ENCODE measurements at places on chromosomes 7 and 10.

DNA sequence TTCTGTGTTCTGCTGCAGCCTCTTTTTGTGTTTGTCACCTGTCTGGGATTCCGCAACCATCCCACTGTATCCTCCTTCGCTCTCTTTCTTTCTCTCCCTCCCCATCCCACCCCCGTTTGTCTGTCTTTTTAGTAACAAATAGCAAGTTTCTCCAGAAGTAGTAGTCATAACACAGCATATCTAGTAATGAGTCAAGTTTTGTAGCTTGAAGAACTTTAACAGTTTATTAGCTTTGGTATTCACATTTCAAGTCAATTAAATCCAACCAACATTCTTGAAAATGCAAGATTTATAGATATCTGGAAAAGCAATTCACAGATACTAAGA lies 154.1 kb upstream of the MTPN start:
- no peak for DNase-seq

GRCh38 chr10:123380491-123381085 lies 226.4 kb downstream of the BUB3 start:
- no peak for DNase-seq

GRCh38 chr10:70578371-70578947 lies 24.1 kb downstream of the PRF1 start:
- DNase-seq: no peak

GRCh38 chr10:126191192-126191591 lies 197.1 kb downstream of the ADAM12 start:
- DNase-seq: no peak

DNA sequence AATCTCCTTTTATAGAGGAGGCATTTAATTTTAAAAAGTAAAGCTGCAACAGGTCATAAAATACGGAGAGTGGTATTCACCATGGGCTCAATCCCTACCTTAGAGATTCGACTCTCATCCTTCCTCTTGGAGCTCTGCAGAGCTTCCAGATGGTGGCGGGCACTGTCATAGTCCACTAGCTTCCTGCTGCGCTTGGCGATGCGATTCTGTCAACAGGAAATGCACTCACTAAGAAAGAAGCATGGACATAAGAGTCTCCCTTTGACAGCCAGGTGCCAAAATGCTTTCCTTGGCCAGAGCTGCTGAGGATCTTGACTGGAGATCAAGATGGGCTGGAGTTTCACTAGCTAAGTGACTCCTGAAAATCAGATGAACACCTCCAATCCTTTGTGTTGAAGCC lies 154.4 kb downstream of the AMPH start:
- DNase-seq: no peak

GRCh38 chr10:54745436-54745835 lies 55.6 kb downstream of the PCDH15 start:
- no peak for DNase-seq

DNA sequence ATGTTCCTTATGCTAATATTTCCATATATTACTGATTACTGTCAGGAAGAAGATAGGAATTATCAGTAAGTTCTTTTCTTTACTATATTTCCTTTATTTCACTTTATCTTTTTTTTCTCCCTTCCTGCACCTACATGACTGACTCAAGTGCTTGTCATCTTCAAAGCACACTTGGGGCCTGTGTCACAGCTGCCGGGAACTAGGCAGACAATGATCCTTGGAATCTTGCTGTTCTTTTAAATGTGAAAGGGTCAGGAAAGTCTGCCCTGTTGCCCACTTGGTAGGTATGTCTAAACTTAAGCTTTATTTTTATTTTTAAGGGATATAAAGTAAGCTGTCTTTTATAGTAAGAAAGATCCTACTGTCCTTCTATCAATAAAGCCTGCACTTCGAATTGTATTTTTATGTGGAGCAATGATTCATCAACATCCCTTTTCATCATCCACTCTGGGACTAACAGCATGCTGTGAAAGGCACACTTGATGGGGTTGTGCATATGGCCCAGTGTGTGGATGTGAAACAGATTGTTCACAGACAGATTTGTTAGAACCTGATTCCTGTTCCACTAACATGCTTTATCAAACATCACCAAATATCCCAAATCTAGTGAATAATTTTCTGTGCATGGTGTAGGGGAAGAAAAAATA lies 556.9 kb downstream of the DNAJB9 start:
- DNase-seq: no peak

- no peak for DNase-seq
These were observed 204.6 kb upstream of the FOXP2 start for GRCh38 chr7:114209968-114210367.

DNA sequence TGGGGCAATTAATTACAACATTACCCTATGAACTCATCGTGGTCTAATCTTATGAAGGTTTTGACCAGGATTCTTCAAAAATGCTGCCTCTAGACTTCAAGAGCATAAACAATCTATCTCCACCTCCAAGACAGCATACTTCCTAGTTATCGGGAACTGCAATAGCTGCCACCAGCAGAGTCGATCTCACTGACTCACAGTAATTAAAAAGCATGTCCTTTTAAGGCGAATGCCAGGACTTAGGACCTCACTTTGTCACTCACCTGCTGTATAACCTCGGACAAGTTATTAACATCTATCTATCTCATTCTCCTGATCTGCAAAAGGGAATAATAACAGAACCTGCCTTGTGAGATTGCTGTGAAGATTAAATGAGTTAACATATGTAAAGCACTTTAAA lies 666.0 kb upstream of the COBL start:
- DNase-seq: no peak

DNA sequence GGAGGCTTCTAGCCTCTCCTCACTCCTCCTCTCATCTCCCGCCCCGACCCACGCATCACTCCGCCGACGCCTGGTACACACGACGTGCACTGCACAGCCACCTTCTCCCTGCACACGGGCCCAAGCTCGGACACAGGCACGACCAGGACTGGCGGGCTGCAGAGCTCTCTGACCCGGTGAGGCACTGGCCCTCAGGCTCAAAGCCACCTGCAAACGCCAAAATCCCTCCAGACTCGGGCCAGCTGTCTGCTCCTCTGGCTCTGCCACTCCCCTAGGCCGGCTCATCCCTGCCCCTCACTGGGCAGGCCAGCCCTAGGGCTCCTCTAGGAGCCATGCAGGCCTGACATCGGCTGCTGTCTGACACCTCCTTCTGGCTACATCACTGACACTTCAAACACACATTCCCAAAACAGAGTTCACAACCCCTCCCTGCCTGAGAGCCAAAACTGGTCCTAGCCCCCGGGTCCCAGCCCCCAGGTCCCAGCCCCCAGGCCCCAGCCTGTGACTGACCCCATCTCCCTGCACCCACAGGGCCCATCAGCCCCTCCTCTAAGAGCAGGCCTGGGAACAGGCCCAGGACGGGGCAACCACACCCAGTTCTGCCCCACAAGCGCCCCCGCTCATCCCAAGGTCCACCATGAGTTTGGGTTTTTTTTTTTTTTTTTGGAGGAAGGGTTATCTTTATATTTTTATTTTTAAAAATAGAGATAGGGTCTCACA lies 35.1 kb downstream of the MAD1L1 start:
- DNase-seq: no peak

- peak; percentile 64 for DNase-seq
These were observed 189.2 kb upstream of the PODXL start for GRCh38 chr7:131745390-131746248.

DNA sequence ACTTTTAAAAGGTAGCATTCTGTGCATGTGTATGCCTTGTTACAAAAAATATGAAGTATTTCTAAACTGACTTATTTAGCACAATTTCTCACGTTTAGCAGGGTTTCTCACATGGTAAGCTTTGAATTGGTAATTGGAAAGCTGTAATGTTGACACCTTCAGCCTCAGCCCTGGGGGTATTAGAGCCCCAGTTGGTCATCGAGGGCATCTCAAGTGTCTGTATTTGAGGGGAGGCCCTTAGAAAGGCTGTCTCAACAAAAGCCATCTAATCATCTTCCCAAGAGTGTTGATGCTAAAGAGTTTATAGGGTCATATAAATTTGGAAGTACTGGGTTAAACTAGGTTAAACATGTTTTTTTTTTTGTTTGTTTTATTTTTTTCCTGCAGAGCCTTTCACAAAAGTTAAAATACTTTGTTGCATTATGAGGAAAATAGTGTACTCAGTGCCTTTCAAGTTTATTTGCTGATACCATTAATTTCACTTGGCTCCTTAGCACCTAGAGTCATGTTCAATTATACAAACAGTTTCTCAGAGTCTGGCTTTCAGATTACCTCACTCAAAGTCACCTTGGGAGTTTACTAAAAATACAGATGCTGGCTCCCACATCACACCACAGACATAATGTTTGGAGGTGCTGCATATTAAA lies 134.0 kb downstream of the CD36 start:
- no peak for DNase-seq

DNA sequence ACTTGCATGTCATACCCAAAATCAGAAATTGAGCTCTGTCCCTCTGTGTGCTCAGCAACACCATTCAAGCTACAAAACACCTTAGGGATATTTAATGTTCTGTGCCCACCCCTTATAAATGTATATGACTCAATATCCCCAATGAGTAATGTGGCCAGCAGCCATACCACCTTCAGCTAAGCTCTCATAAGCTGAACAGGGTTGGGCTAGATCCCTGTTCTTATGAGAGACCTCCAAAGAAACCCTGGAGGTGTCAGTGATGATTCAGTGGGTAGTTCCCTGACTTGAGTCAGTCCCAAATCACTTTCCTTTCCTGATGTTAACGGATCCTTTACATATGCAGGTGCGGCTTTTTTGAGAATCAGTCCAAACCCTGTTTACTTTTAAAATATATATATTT lies 253.8 kb downstream of the CREB5 start:
- DNase-seq: no peak

GRCh38 chr7:87156709-87157108 lies 4.5 kb downstream of the DMTF1 start:
- no peak for DNase-seq

DNA sequence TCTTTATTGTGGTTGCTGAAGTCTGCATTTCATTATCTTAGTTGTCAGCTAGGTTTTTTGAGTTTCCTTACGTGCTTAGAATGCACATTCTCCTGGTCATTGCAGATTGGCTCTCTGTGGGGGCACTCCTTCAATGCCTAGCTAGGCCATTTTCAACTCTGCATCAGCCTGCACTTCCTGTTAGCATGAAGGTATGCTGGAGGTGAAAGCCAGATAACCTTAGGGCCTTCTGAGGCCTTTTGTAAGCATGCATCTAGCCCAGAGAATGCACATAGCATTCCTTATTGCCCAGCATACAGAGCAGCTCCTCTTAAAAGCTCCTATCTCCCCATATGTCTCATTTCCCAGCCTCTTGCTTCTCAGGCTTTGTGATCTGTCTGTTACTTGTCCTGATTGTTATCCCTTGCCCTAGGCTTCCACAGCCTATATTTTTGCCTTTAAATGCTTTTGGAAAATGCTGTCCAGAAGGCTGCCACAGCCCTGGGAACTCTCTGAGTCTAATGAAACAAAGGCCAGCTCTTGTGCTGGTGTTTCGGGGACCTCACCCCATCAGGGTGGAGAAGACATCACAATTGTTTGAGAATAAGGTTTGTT lies 108.1 kb upstream of the IGFBP3 start:
- DNase-seq: no peak

DNA sequence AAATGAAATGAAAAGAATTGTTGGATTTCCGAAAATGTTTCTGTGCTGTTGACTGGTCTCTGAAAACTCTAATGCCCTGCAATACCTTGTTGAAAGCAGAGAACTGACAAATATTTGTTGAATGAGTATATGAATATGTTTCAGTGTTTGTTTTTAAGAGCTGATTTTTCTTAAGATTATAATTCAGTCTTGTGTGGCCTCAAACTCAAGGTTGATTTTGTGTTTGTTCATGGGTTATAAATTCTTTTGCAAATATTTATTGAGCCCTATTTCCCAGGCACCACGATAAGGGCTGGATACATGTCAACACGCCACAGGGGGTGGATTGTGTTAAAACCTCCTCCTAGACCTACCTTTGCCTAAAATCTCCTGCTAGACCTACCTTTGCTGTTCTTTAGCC lies 203.9 kb upstream of the PLPP4 start:
- no peak for DNase-seq

GRCh38 chr10:127973791-127974311 lies 66.9 kb downstream of the PTPRE start:
- no peak for DNase-seq

DNA sequence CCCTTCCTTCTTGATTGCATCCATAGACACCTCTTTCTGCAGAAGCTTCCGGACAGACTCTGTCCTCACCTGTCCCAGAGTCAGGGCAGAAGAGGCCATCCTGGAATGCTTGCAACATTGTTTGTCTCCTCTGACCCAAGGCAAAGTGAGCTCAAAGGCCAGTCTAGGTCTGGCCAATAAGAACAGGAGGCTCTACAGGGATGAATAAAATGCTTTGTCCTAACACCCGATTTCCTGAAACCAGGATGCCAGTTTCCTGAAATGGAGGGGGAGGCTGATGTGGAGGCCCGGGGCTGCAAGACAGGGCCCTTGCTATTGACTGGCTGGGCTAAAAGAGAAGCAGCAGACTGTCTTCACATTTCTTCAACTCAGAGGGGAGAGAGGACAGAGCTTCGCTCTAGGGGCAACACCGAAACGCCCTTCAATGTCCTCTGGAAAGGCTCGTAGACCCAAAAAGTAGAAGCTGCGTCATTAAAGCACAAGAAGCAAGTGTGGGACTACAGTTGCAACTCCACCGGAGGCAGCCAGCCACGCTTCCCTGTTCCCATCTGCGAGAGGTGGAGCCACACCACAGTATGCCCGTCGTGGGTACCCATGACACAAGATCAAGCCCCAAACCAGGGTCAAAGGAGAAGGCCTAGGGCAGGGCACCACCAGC lies 29.1 kb upstream of the NDST2 start:
- no peak for DNase-seq

- no peak for DNase-seq
These were observed 87.3 kb upstream of the TES start for GRCh38 chr7:116122972-116123595.
